Hypothalamus (tissue), 51 donors: ENCODE measurements at places on chromosomes 3 and 15.

GRCh38 chr3:102156426-102156825 lies 278.4 kb upstream of the ZPLD1 start:
- no peak for DNase-seq

DNA sequence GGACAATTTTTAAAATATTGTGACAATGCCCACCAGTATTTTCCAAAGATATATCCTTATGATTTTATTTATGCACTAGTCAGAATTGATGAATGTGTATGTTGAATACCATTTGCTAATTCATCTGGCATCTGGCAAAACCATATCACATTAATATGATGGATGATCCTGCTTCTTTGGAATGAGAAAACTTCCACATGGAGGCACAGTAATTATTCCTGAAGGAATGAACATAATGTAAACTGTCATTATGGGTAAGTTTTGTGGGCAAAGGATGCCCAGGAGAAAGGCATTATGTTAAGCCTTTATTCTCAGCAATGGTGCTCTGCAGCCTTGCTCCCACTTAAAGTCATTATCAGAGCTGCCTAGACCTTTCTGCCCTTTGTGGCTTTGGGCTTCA lies 113.0 kb upstream of the MME start:
- DNase-seq, result no peak

DNA sequence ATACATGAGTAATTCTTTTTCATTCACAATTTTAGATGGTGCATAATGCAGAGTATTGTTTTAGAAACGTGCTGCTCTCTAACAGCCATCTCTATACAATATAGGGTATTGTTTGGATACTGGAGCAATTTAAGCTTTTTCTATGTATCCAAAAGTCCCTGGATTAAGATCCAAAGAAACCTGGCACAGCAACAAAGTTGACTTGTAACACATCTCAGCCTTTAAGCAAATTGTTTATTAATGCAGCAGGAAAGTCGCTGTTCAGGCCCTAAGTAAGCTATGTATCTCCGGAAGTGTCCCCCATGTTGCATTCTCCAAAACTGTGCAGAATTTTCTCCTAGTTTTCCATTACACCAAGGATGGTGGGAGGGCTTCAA lies 7.3 kb downstream of the VGLL4 start:
- no peak for DNase-seq

DNA sequence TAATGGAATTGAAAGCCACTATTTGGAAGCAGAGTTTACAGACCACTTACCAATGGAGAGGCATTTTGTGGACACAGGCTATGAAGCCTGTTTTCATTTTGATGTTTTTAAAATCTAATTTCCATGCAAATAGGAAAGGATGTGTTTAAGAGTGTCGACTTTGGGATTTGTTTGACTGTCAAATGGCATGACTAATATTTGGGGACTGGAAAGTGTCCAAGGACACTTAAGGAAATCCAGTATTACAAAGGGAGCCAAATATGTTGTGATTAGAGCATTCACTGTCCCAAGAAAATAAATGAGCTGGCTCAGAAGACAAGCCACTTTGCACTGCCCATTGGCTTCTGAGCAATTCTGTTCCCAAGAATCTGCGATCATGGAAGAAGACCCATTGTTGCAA lies 34.0 kb upstream of the SLC6A11 start:
- no peak for DNase-seq

- no peak for DNase-seq
Observed at GRCh38 chr3:15428539-15428938, 1.1 kb downstream of the EAF1 start.
